SK-N-SH treated with all-trans-retinoic acid at 6 μM for 48 hours (cell line): ENCODE measurements at places on chromosomes 13 and 19.

DNA sequence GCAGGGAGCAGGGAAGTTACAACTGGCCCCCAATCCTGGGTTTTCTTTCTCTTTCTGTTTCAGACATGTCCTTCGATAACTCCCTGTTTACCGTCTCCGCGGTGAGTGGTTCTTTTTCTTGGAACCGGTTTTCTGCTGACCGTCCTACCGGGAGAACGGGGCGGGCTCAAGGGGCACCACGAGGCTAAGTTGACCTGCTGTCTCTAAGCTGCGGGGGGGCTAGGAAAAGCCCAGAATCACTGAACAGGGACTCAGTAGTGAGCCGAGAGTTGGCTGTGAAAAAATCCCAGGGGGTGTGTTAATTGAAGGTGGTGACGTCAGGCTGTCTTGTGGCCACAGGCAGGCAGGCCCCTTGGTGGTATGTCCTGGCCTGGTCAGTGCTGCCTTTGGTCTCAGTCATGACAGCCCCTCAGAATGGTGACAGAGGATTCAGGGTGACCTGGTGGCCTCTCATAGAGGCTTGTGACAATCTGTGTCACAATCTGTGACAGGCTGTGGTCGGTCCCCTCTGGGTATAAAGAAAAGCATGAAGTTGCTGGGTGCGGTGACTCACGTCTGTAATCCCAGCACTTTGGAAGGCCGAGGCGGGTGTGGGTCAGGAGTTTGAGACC lies 8.1 kb upstream of the CARM1 start:
- ATAC-seq = no peak

- ATAC-seq = no peak
Observed at GRCh38 chr13:29605860-29606526, 10.5 kb upstream of the SLC7A1 start.

DNA sequence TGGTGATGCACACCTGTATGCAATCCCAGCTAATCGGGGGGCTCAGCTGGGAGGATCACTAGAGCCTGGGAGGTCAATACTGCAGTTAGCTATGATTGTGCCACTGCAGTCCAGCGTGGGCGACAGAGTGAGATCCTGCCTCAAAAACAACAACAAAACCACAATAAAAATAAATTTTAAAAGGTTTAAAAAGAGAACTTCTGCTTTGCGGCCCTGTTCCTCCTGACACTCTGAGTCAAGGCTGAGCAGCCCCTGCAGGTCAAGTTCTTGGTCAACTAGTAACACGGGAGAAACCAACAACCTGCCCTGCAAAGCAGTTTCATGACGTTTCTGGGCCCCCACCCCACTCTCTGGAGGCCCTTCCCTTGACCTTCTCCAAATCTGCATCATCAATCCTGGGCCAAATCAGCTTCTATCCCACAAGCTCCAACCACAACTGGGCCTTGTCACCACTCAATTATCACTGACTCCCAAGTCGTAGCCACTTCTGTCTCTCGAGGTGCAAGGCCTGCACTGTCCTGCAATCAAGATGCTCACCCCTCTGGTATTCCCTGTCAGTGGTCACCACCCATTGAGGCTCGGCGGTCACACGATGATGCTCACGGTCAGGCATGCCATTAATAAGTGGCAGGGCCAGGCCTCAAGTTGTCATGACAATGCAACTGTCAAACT lies 7.5 kb downstream of the ELAVL1 start:
- ATAC-seq = no peak

GRCh38 chr13:107807306-107808073 lies 407.8 kb downstream of the LIG4 start:
- ATAC-seq = no peak
